Activated naive CD4-positive, alpha-beta T cell treated with Interleukin-2 at 50 U/mL for 16 hours (primary cell): ENCODE measurements at places on chromosomes 16 and 17.

- no peak for DNase-seq
Observed at GRCh38 chr17:81073967-81074839, 39.3 kb downstream of the BAIAP2 start.

DNA sequence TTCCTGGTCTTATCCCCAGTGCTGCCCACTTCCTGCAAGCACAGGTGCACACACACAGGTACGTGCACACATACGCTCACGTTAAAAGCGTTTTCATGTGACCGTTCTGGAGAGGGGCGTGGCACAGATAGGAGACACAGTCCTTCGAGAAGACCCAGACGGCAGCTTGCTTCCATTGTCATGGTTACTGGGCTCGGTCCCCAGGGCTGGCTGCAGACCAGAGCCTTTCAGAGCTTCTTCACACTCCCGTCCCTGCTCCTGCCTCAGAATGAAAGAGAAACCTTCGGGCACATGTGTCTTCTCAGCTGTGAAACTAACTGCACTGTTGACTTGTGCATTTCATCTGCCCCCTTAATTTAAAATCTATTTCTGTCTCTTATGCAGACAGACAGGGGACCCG is 154.2 kb downstream of the PITPNC1 start:
- no peak for DNase-seq

DNA sequence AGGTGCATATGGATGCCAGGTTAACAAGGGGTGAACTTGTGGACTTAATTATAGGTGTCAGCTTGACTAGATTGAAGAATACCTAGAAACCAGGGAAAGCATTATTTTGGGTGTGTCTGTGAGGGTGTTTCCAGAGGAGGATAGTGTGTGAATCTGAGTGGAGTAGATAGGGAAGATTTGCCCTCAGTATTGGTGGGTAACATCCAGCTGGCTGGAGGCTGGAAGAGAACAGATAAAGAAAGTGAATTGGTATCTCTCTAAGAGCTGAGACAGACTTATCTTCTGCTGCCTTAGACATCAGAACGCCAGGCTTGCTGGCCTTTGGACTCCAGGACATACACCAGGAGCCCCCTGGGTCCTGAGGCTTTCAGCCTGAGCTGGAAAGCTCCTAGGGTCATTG is 75.2 kb downstream of the CDRT15 start:
- no peak for DNase-seq

- no peak for DNase-seq
Observed at GRCh38 chr17:41651625-41652460, 27.5 kb upstream of the KRT17 start.

DNA sequence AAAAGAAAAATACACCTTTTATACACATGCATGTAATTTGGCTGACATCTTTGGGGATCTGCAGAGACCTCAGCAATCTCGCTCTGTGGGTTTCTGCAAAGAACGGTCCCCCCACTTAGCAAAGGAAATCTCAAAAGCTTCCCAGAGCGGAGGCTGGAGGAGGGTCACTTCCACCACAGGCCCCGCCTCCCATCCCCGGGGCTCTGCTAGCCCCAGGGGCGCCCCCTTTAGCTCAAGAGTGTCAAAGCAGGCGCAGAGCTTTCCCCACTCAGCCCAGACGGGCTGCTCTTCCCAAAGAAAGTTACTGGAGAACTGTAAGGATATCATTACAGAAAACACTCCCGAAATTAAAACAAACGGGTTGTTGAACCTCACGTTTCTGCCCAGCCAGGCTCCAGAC is 11.4 kb downstream of the SLC13A5 start:
- peak; percentile 16 for DNase-seq

GRCh38 chr16:90078579-90078895 is 1.4 kb upstream of the PRDM7 start:
- DNase-seq, result no peak

DNA sequence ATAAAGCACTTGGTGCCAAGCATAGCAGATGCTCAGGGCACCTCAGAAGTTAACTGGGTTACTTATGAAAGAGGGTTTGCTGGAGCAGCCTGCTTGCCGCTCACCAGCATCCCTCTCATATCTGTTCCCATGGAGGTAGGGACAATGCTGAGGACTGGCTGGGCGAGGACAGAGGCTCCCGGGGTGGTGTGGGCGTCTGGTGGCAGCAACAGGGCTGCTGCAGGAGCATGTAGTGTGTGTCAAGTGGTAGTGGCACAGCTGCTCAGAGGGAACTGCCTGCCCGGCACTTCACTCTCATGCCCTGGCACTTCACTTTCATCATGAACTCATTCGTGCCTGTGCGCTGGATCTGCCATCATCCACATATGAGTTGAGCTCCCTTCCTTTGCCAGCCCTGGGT is 26.9 kb upstream of the ZNHIT3 start:
- DNase-seq, result no peak

DNA sequence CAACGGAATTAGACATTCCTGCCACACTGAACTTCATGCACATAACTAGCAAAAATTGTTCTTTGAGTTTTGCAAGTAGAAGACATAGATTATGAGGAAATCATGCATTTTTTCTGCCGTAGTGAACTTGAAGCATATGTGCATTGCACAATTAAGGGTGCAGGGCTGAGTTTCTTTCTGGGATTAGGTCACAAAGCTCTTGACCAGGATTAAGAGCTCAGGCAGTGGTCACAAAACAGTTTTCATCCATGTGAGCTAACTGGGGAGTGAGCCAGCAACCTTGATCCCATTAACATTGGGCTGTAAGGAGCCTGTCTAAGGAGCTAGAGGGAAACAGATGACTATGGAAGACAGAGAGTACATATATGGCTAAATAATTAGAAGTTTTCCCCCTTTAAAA is 143.7 kb downstream of the PMP22 start:
- no peak for DNase-seq

GRCh38 chr17:18626152-18626870 is 17.9 kb downstream of the TBC1D28 start:
- DNase-seq, result no peak

GRCh38 chr16:61555718-61556441 is 480.4 kb downstream of the CDH8 start:
- DNase-seq, result no peak

DNA sequence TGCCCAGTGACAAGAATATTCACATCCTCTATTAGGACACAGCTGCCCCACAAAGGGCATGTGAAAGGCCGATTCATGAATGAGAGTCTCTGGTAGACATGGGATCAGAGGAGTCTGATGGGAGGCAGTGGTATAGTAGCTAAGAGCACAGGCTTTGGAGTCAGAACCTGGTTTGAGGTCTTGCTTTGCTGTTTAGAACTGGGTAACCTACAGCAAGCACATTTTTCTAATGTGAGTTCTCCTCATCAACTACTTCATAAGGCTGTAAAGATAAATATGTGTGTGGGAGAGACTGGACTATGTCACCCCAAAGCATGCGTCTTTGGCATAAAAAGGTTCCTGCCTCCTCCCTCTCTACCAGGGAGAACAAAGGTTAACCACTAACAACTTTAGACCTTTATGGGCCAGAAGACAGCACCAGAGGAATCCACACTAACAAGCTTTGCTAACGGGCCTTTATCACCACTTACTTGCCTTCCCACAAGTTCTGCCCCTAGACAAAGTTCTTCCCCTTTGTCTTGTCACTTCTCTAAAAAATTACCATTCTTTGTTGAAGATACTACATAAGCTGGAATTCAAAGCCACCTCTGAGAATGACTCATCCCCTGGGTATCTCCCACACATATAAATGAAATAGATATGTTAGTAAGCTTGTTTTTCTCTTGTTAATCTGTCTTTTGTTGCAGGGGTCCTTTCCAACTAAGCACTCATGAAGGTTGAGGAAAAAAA is 21.1 kb downstream of the CDR2 start:
- DNase-seq, result no peak

DNA sequence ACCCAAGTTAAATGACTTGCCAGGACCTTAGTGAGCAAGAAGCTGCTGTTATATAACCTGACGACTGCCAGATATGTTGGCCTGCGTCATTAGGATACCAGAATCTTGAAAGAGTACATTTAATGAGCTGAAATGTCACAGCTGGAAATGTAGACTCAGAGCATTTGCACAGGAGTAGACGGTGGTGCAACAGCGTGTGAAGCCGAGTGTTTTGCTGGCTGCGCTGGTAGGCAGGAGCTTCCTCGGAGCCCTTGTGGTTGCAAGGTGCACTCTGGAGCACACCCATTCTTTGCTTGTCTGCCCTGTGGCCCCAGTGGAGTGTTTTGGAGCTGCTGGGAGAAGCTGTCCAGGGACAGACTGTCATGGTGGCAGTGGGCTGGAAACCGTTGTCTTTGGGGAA is 79.3 kb downstream of the BANP start:
- no peak for DNase-seq

- DNase-seq, result no peak
Observed at GRCh38 chr17:72667096-72668063, 425.1 kb downstream of the SLC39A11 start.

DNA sequence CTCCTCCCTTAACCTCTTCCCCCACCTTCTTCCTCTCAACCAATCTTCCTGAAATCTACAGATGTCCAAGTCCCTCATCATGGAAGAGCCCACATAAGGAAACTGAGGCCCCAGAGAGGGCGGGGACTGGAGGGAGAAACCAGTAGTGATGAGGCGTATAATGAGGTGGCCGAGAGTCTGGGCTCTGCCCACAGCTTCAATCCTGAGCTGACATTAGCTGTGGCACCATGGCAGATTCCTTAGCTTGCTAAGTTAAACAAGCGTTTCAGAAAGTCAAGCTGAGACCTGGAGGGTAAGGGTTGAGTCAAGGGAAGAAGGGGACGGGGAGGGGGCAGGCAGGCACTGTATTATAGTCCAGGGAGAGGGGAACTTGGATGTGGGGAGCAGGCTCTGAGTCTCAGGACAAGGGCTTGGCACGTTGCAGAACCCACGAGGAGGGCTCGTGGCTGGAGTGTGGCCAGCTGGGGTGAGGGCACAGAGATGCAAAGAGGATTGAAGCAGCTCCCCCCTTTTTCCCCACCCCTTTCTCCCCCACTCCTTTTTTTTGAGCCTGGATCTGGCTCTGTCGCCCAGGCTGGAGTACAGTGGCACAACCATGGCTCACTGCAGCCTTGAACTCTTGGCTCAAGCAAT is 13.3 kb downstream of the ARHGAP23 start:
- DNase-seq, result no peak

- no peak for DNase-seq
Observed at GRCh38 chr16:69260506-69260905, 50.6 kb upstream of the VPS4A start.

- no peak for DNase-seq
Observed at GRCh38 chr16:77652399-77652798, 69.9 kb upstream of the NUDT7 start.

DNA sequence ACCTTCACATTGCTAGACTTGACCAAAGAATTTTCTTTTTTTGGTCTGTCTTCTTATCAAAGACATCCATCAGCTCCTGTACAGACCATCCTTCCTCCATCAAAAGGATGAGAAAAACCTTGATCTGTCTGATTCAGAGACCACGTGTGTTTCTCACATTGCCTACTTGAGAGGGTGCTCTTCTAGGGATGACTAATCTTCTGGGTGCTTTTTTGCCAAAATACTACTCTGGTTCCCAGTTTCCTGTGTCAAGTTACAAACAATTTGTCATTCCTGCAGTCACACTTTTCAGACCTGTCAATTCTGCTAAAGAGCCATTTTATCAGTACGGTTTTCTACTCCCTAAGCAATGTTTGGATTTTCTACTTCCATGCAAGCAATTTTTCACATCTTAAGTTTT is 492.2 kb downstream of the CDH11 start:
- no peak for DNase-seq

DNA sequence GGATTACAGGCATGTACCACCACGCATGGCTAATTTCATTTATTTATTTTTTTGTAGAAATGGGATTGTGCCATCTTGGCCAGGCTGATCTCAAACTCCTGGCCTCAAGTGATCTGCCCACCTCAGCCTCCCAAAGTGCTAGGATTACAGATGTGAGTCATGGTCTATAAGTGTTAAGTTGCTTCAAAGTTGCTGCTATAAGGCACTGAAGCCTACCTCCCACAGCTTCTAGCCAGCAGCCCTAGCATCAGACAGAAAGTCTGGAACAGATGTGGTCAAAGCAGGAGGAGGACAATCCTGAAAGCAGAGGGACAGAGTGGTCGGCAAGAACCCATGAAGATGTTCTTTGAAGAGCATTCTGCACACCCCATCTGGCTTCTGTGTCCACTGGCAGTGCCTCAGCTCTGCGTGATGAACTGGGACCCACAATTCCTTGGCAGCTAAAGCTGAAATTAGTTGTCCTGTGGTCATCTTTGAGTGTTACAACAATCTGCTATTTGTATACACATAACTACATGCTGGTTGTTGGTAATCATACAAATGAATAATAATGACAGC is 11.2 kb downstream of the MAP3K14 start:
- no peak for DNase-seq

GRCh38 chr17:55607731-55608341 is 96.6 kb upstream of the SMIM36 start:
- no peak for DNase-seq

GRCh38 chr16:87178977-87179376 is 138.2 kb downstream of the C16orf95 start:
- no peak for DNase-seq

- peak; percentile 78 for DNase-seq
Observed at GRCh38 chr17:40803617-40804082, 3.9 kb upstream of the KRT28 start.

DNA sequence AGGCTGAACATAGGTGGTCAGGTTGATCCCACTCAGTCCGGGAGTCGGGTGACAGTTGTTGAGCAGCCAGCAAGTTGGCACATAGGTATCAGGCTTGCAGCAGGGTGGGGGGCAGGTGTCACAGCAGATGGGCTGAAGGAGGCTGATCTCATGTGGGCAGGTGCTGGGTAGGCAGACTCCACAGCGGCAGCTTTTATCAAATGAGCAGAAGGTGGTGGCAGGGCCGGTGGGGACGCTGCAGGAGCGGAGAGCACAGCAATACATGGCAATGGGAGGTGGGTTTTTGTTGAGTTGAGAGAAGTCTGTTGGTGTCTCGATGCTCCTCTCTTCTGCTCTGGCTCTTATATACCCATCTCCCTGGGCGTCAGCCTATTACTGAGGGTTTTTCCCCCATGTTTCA is at the start of gene KRTAP3-1:
Gene KRTAP3-1 (minus strand): TSS at position 318 of the 400 bp plus-strand sequence. CDS start 54 bp downstream, at position 264.
- no peak for DNase-seq

GRCh38 chr16:3148256-3149192 is 13.7 kb downstream of the ZNF213 start:
- DNase-seq, result no peak

GRCh38 chr17:2421315-2422147 is 20.7 kb upstream of the MNT start:
- no peak for DNase-seq

DNA sequence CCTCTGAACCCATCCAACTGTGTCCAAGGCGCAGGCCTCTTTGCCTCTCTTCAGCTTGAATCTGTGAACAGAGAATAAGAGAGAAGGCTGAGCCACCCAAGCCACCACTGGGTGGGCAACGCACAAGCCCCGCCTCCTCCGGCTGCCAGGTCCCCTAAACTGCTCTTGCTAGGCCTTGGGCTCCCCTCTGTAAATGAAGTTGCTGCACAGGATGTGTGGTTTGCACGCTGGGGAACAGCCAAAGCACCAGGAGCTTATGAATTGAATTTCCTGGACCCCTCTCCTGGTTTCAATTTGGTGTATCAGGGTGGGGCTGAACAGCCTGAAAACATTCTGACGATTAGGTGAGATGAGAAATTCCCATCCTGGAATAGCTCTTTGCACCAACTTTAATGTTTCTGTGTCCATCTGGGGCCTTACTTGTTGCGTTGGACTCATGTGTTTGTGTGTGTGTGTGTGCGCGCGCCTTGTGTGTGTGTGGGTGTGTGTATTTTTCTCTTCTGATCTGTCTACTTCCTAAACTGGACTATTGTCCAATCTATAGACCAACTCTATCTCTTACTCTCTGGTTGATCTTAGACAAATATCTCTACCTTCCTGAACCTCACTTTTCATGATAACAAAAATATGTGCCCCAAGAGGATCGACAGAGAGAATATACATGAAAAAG is 2.3 kb downstream of the CCL1 start:
- DNase-seq, result no peak

GRCh38 chr16:55597928-55598327 is 31.4 kb downstream of the CAPNS2 start:
- DNase-seq, result no peak
